ENCODE measurements at places on chromosomes 2 and 18. TPM values are rescaled to one million over a fixed set of nuclear protein-coding genes. Genes with fewer than 3 reads are reported as not detected.

The GPBAR1 gene
- total RNA-seq: 4.6 TPM

The SNORC gene
- total RNA-seq: 0.53 TPM

DNA sequence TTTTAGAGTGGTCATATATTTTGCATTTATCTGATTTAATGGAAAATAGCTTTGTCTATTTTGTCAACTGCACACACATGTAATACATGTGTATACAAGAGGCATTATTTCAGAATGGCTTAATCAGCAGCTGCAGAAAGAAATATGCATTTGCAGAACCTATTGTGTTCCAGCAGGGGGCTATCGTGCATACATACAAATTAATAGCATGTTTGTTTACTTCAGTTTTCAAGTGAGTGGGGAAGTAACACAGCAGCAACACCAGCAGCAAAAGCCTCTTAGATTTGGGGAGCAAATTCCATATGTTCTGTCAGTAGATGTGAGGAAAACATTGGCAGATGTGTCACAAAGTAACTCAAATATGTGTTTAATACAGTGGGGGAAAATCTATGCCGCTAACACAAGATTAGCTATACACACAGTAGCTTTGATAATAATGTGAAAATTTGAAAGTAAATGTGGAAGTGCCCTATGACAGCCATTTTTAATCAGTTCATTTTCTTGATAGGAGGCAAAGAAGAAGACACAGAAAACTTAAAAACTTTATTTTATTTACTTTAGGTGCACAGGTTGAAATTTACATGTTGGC is 218.1 kb downstream of the WDR7 start:
- no peaks in the 10 kb centered on the region for H3K4me1 ChIP-seq
- no peak for DNase-seq
- no peak overlapping the region for H3K4me3 ChIP-seq

DNA sequence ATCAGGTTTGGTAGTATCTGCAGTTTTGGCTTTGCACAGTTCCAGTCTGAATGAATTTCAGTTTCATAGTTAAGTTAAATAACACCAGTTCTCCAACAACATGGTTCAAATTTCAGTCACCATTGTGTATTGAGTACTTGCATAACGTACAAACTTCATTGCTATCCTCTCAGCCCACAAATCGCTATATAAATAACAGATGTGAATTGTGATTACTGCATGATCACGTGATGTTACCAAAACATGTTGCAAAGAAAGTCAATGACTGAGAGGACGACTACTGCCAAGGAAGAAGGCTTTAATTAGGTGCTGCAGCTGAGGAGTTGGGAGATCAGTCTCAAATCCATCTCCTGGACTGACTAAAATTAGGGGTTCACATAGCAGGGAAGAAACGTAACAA is 48.2 kb downstream of the COL4A4 start:
- no peaks in the 10 kb centered on the region for H3K27me3 ChIP-seq
- H3K27ac ChIP-seq: no peak overlapping the region
- DNase-seq: no peak
- no peak overlapping the region for H3K4me3 ChIP-seq
- H3K36me3 ChIP-seq: peaks cover 7% of the 10 kb centered on the region

DNA sequence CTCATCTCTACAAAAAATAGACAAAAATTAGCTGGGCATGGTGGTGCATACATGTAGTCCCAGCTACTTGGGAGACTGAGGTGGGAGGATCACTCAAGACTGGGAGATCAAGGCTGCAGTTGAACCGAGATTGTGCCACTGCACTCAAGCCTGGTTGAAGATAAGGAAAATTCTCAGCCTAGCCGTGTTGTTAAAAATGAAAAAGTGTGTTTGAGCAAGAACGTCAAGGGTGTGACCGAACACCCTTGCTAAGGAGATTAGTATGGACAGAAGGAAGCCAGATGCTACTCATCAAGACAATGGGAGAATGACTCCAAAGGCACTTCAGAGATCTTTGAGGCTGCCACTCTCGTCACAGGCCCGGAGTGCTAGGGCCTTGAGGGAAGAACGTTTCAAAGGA is 70.0 kb upstream of the NDUFV2 start:
- DNase-seq: no peak
- H3K4me1 ChIP-seq: no peaks in the 10 kb centered on the region
- H3K27ac ChIP-seq: no peak overlapping the region
